ENCODE measurements at places on chromosomes 2 and 18.

DNA sequence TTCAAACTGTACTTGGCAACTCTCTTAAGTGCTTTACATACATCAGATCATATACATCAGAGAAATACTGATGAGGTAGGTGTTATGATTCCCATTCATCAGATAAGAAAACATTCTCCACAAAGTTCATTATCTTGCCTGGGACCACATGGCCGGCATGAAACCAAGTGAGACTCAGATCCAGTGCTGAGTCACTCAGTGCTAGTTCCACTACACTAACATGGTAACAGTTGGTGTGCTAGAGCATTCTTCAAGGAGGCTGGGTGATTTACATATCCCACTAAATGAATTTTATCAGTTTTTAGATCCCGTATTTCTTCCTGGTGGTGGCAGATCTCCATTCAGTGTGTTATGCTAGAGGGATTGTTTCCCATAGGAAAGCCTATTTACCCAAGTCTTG lies 772.0 kb downstream of the CNTNAP5 start:
- DNase-seq, result no peak

GRCh38 chr2:174516501-174517378 lies 29.9 kb upstream of the GPR155 start:
- DNase-seq, result no peak

GRCh38 chr2:121837591-121837990 lies 82.1 kb downstream of the TSN start:
- no peak for DNase-seq

DNA sequence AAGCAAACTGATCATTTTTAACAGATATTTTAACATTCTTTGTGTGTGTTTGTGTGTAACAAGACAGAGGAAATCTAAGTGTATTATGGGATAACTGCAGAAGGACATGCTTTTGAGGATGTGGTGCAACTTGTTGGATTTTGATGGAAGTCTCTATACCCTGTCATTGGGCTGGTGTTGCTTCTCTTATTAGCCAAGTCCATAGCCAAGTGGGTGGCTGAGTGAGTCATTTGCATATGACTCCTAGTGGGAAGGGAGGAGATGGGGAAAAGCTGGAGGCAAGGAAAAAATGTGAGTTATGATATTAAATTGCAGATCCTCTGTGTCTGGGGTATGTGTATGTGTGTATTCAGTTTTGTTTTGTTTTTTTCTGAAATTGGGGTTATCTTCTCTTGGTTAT lies 879.9 kb downstream of the DCC start:
- DNase-seq, result no peak

DNA sequence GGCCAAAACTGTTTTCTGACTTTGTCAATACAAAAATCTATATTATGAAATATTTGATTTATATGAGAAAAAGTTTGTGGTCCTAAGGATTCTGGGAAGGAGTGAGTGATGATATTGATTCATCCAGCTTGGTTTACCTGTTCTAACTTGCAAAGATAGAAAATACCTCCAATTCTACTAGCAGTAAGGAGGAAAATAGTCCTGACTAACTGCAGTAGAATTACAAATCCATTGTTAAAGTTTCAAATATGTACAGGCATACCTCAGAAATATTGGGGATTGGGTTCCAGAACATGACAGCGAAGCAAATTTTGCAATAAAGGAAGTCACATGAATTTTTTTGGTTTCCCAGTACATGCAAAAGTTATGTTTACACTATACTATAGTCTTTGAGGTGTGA lies 158.8 kb upstream of the CYRIA start:
- DNase-seq, result no peak

DNA sequence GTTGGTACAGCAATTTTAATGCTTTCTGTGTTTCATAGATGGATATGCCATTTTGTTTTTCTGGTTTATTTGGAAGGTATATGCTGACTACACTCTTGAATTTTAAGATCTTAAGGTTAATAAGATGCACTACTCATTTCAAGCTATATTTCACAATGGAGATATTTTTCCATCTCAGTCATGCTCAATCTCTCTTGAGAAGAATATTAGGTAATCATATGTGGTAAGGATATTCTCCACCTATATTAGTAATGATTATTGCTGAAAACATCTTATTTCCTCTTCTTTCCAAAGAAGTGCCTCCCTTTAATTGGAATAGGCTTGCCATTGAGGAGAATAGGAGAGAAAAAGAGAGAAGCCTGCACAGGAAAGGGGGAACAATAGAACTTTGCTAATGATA lies 40.1 kb downstream of the EPB41L3 start:
- DNase-seq, result no peak

DNA sequence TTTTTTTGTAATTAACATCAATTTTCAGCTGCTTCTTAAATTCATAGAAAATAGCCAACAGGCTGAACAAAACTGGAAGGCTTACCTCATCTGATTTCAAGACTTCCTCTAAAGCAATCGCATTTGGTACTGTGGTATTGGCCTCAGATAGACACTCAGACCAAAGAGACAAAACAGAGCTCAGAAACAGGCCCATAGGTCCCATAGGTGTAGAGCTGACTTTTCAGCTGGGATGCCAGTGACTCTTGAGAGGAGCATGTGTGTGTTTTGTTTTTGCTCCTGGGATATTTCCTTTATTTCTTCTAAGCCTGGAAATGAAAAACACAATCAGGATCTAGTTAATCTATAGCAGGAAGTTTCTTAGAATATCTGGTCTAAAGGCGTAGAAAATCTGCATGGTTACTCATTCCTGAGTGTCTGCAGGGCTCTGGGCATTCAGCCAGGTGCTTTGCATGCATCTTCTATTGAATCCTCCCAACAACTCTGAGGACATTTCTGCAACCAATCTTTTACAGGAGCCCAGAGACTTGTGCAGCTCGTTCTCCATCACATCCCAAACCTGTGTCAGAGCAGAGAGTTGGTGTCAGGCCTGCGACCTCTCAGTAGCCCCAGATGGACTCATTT lies 190.8 kb downstream of the RTP5 start:
- no peak for DNase-seq

- no peak for DNase-seq
Measured at GRCh38 chr18:52403291-52404021, 63.5 kb downstream of the DCC start.

- DNase-seq, result no peak
Measured at GRCh38 chr2:7819316-7819715, 862.5 kb upstream of the ID2 start.

DNA sequence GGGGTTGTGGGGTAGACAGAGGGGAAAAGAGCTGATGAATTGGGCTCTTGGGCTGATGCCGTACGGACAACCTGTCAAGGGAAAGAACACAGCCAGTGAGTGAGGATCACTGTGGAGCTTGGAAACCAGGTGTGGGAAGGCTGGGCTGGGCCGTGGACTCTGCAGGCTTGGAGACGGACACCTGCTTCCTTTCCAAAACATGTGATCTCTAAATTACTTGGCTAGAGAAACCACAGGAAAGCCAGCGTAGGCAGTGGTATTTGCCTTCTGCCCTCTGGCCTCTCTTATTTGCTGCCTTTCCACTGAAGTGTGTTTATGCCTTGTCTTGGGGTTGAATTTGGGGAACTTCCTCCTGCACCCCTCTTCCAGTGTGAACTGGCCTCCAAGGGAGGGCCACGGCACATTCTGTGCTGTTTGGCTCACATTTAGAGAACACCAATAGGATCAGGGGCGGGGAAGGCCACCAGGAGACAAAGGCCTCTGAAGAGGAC lies 267.7 kb downstream of the PRKCE start:
- DNase-seq, result no peak

- DNase-seq, result no peak
Measured at GRCh38 chr2:105180491-105180972, 61.0 kb upstream of the GPR45 start.

- DNase-seq, result no peak
Measured at GRCh38 chr2:199977984-199978415, 22.6 kb downstream of the MAIP1 start.

- DNase-seq, result no peak
Measured at GRCh38 chr18:77501266-77501665, 251.6 kb downstream of the GALR1 start.

- DNase-seq, result no peak
Measured at GRCh38 chr2:193695367-193695766, 1500.6 kb upstream of the TMEFF2 start.

DNA sequence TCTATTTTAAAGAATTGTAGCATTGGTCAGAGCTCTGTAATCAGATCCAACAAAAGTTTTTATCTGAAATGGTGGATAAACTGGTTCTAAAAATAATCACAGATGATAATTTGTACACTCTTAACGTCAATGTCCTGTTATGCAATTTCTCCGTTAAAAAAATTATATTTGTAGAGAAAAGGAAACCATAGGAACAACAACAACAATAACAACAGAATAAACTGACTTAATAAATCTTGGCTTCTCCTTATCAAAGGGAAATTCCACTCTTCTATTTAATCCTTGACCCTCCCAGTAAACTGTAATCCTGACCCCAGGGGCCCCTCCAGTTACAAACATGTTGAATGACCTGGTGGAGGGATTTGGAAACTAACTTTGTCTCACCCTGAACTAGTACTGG lies 78.6 kb upstream of the ZFP36L2 start:
- no peak for DNase-seq

- no peak for DNase-seq
Measured at GRCh38 chr2:60634438-60634837, 81.0 kb upstream of the BCL11A start.

- no peak for DNase-seq
Measured at GRCh38 chr2:236794176-236794957, 224.7 kb downstream of the ACKR3 start.

DNA sequence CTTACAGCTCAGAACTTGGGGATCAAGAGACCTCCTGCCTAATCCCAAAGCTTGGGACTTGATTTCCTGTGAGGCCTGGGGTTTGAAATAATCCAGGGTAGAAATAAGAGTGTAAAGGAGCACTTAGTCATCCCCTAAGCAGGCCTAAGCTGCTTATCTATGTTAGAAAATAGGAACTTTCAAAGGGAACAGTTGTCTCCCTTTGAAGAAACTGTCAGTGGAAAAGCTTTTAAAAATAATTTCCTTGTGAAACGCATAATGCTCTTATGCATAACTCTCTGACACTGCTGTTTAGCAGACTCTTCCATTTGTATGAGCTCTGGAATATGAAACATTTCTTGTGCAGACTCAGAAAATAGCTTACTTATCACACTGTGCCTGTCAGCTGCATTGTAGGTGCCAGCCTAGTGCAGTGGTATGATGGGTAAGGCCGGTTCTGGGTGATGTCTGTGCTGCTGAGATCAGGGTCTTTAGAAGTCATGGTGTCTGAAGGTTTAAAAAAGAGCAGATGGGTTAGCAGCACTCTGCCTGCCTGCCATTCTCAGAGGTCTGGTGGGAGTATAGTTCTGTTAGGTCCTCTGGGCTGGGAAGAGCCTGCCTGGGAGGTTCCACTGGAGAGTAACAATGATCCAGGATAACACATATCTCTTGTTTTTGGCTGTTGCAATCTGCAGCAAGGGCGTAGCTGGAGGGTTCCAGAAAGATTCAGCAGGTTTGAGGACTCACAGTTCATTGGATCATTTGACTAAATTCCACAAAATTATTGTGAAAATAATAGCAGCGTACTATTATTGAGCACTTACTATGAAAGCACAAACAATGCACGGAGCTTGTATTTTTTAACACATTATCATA lies 283.2 kb upstream of the MEX3C start:
- no peak for DNase-seq

- DNase-seq, result no peak
Measured at GRCh38 chr2:86383844-86384243, 46.4 kb upstream of the REEP1 start.
